ENCODE measurements at places on chromosomes 1 and 21.

- no peak for DNase-seq
These were observed 123.3 kb downstream of the CNIH3 start for GRCh38 chr1:224739303-224739996.

GRCh38 chr21:26153758-26154157 lies 16.8 kb downstream of the APP start:
- DNase-seq = no peak

- DNase-seq = no peak
These were observed 96.6 kb upstream of the ERRFI1 start for GRCh38 chr1:8122477-8123407.

- DNase-seq = no peak
These were observed 111.2 kb downstream of the SPAG17 start for GRCh38 chr1:118073648-118074435.

GRCh38 chr1:92921031-92922023 lies 39.9 kb downstream of the DIPK1A start:
- no peak for DNase-seq

DNA sequence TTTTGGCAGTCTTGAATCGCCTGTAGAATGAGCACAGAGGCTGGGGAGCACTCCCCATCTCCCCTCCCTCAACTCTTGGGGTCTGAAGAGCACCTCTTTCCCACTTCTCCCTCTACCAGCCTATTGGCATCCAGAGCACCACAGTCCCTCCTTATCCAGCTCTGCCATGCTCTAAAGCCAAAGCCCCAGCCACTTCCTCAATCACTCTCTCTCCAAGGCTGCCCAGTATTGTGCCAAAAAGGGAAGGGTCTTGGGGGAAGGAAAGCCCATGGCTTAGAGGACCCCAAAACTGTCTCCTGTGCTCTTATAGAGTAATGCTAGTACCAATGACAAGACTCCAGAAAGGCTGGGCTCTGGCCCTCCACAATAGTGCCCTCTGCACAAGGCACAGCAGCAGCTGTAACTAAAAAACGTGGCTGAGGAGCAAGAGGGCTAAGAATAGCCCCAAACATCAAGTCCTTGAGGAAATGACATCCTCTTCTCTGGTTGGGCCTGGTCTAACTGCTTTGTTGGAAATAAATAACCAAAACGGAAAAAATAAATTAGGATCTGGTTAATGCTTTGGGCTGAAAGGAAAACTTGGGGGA lies 28.4 kb downstream of the SLC27A3 start:
- no peak for DNase-seq
